ENCODE measurements at places on chromosomes 1 and 21. TPM values are rescaled to one million over a fixed set of nuclear protein-coding genes. Genes with fewer than 3 reads are reported as not detected.

GRCh38 chr1:153586347-153586746, 20.7 kb upstream of the S100A2 start:
- no peak for DNase-seq

- no peak for DNase-seq
Measured at GRCh38 chr1:32665915-32666314, 14.9 kb downstream of the RBBP4 start.

DNA sequence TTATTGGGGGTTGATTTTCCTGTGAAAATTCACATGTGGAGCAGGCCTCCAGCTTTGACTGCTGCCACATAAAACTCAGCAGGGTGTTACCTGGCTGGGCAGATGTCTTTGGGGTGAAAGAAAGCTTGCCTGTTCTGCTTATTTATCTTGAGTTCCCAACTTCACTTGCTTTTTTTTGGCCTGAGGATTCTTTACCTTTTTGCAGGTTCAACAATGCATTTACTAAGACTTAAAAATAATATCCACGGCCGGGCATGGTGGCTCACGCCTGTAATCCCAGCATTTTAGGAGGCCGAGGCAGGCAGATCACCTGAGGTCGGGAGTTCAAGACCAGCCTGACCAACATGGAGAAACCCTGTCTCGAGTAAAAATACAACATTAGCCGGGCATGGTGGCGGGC, 509.1 kb downstream of the KIF26B start:
- no peak for DNase-seq

GRCh38 chr1:205109269-205109668, 12.5 kb downstream of the RBBP5 start:
- DNase-seq = no peak

- no peak for DNase-seq
Measured at GRCh38 chr1:228978484-228979324, 243.4 kb downstream of the RHOU start.

GRCh38 chr1:11358984-11359383, 86.0 kb downstream of the UBIAD1 start:
- DNase-seq = no peak

The KRTAP13-2 gene
- not detected for polyA plus RNA-seq

DNA sequence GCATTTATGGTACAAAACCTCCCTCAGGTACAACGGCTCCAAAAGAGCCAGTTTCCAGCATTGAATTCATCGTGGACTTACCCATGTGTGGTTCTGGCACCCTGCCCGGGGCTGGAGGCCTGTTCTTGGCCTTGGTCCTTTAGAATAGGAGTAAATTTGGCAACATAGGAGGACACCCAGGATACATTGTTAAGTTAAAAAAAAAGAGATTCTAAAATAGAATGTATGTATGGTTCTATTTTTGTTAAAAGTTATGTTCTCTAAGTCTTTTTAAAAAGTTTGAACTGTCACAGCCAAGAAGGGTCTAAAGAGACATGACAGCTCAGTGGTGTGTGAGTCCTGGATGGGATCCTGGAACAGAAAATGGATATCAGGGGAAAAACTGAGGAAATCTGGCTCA, 25.9 kb downstream of the EPHX1 start:
- DNase-seq = peak; percentile 63

DNA sequence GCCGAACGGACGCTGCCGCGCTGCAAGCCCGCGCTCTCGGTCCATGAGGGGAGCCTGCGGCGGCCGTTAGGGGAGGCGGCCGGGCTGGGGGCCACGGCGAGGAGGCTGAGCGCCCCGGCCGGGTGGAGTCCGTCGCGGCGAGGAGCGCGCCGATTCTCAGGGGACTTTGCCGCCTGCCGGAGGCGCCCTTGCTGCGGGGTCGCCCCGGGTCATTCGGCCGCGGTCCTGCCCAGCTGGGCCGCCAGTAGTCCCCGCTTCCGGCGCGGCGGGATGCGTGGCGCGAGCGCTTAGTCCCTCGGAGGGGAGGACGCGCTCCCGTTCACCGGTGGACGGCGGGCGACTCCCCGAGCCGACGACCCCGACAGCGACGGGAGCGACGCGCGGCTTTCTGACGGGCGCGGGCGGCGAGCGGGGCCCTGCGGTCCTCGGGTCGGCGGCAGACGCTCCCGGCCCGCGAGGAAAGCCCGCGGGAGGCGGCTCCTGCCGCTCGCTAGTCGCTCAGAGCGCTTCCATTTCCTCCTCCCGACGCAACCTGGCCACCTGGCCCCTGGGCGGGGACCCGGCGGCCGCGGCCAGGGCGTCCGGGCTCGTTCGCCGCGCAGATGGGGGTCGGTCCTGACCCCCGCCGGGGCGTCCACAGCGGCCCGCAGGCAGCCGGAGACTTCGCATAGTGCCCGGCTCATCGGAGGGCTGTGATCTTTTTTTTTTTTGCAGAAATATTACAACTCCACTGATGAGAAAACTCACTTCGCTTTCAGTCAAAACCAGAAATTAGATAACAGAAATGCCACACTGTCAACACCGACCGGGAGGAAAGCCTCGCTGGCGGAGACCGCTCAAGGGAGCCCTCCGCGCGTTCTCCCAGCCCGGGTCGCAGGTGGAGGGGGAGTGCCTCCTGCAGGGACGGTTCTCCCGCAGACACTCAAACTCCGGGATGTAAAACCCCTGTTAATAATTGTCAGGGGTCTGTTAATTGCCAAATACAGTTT, 641 bp upstream of the ZBTB21 start:
- no peak for DNase-seq

DNA sequence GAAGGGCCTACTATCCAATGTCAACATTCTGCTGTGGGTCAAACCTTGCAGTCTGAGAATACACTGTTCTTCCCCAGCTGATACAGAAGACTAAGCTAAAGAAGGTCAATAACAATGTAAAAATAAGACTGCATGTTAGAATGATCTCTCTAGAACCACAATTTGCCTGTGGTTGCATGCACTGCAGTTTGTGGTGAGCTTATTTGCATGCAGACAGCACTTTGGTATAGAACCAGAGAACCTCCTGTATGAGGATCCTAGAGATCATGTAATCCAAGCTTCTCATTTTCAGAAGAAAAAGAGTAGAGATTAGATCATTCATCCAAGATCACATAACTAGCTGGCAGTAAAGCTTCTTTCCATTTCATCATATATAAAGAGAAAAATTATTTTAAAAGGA, 15.8 kb downstream of the SYNJ1 start:
- no peak for DNase-seq

The SUSD4 gene
- 6.1 TPM for polyA plus RNA-seq

The CELA2B gene
- polyA plus RNA-seq = not detected

- DNase-seq = no peak
Measured at GRCh38 chr1:48341221-48341620, 118.7 kb downstream of the SLC5A9 start.

- DNase-seq = peak; percentile 49
Measured at GRCh38 chr1:116556289-116557006, 14.4 kb downstream of the CD58 start.

The IVL gene
- 0.06 TPM for polyA plus RNA-seq

DNA sequence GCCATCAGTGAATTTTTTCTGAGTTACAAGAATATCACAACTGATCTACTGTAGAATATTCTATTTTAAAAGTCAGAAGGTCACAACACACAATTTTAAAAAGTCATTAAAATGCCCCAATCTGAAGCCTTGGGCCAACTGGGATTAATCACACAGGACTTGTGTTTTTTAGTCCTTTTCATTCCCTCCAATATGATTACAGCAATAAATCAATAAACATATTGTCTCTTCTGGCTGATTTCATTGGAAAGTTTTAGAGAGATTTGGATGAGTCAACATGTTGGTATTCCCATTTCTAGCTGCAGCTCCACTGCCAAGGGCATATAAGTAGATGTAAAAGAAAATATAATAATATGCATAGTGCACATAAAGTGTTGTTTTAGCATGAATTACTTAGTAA, 85.8 kb downstream of the NIBAN1 start:
- no peak for DNase-seq

The ENSA gene
- 66.7 TPM for polyA plus RNA-seq

DNA sequence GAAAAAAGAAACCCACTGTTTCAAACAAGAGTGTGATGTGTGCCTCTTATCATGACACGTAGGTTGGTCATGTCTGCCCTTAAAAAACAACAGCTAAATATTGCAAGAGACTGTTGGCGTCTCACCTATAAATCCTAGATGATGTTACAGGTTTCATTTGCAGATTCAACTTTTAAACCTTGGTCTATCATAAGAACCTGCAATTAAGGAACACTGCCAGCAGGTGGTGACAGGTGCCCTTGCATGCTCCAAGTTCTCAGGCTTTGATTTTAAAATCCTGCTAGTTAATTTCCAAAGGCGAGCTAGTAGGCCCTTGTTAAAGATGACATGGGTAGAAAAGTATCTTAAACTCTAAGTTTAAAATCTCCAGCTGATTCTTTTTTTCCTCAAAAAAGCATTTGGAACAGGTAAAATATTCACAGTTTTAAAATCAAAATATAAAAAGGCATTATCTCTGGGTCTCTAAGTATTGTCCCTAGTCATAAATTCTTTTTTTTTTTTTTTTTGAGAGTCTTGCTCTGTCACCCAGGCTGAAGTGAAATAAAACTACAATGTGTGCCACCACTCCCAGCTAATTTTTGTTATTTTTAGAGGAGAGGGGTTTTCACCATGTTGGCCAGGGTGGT, 39.1 kb downstream of the CLSTN1 start:
- no peak for DNase-seq

The SPATA45 gene
- not detected for polyA plus RNA-seq

- DNase-seq = no peak
Measured at GRCh38 chr1:83064589-83065242, 934.2 kb downstream of the TTLL7 start.

GRCh38 chr21:25396135-25396711, 211.1 kb downstream of the MRPL39 start:
- DNase-seq = no peak

GRCh38 chr1:32336963-32337675, 1.1 kb upstream of the MARCKSL1 start:
- peak; percentile 52 for DNase-seq

- DNase-seq = no peak
Measured at GRCh38 chr1:47438165-47439016, 547 bp downstream of the FOXD2 start.

- DNase-seq = no peak
Measured at GRCh38 chr1:97986041-97987005, 65.5 kb upstream of the DPYD start.

Data from heart right ventricle (tissue), 16 donors.